ENCODE measurements at places on chromosomes 5 and 9. TPM values are rescaled to one million over a fixed set of nuclear protein-coding genes. Genes with fewer than 3 reads are reported as not detected.

The WNK2 gene
- total RNA-seq: 200 TPM

The PCDHA1 gene
- not detected for total RNA-seq

The SLC25A2 gene
- not detected for total RNA-seq

The DMRTA1 gene
- 1.0 TPM for total RNA-seq

The IRGM gene
- not detected for total RNA-seq

The PCDHB15 gene
- total RNA-seq: 5.8 TPM

The PAPPA gene
- total RNA-seq: 1.1 TPM

The FOXI1 gene
- total RNA-seq: not detected

The RORB gene
- 5.6 TPM for total RNA-seq

The ADCY2 gene
- 0.19 TPM for total RNA-seq

The MOB3B gene
- 1.5 TPM for total RNA-seq

The NEURL1B gene
- total RNA-seq: 37.1 TPM

The HACD4 gene
- total RNA-seq: 1.1 TPM

The ROR2 gene
- total RNA-seq: 0.92 TPM

The EQTN gene
- total RNA-seq: not detected

The STK32A gene
- total RNA-seq: 1.1 TPM

The ZDHHC11B gene
- 14.7 TPM for total RNA-seq

The ANKRD20A1 gene
- 1.7 TPM for total RNA-seq

The NPR3 gene
- 10.6 TPM for total RNA-seq

The ACTBL2 gene
- total RNA-seq: not detected

The PCDHGC5 gene
- total RNA-seq: 2.4 TPM

The CERCAM gene
- total RNA-seq: 7.8 TPM

The MEGF10 gene
- total RNA-seq: 0.43 TPM

The DBN1 gene
- total RNA-seq: 32.2 TPM

The PRDM9 gene
- not detected for total RNA-seq

The PCDHB5 gene
- 1.6 TPM for total RNA-seq

The SLC2A8 gene
- 15.0 TPM for total RNA-seq

The LPAR1 gene
- total RNA-seq: 13.8 TPM

The BRINP1 gene
- 0.35 TPM for total RNA-seq

The WDR38 gene
- not detected for total RNA-seq

The LCN10 gene
- total RNA-seq: 11.3 TPM

The BSPRY gene
- 0.35 TPM for total RNA-seq

The IL4 gene
- not detected for total RNA-seq

The DMRT2 gene
- not detected for total RNA-seq

The OR13D1 gene
- total RNA-seq: not detected

The GBGT1 gene
- total RNA-seq: 8.2 TPM

The CMBL gene
- total RNA-seq: 46.2 TPM

The ROPN1L gene
- not detected for total RNA-seq

The PCAT7 gene
- not detected for total RNA-seq

The CER1 gene
- not detected for total RNA-seq

The SLC4A9 gene
- not detected for total RNA-seq

The CCDC192 gene
- not detected for total RNA-seq

The PPIC gene
- 46.0 TPM for total RNA-seq

The PCDHA9 gene
- total RNA-seq: not detected

The CKMT2 gene
- total RNA-seq: 1,804 TPM

The CPEB4 gene
- total RNA-seq: 116 TPM

The HMCN2 gene
- total RNA-seq: 5.7 TPM

The RABGAP1 gene
- 45.1 TPM for total RNA-seq

The COL23A1 gene
- 22.5 TPM for total RNA-seq

The CDC42SE2 gene
- 11.6 TPM for total RNA-seq

The SLC36A3 gene
- total RNA-seq: not detected

The KIF4B gene
- not detected for total RNA-seq

The SLCO6A1 gene
- not detected for total RNA-seq

The RAD23B gene
- 110 TPM for total RNA-seq

The INSL6 gene
- not detected for total RNA-seq

The SLC2A6 gene
- 2.7 TPM for total RNA-seq

The SUSD3 gene
- 1.7 TPM for total RNA-seq

The CDC25C gene
- 0.24 TPM for total RNA-seq

The CCNJL gene
- 10.2 TPM for total RNA-seq
